Muscle of back (tissue), 13 donors: ENCODE measurements at places on chromosomes 6 and 20.

DNA sequence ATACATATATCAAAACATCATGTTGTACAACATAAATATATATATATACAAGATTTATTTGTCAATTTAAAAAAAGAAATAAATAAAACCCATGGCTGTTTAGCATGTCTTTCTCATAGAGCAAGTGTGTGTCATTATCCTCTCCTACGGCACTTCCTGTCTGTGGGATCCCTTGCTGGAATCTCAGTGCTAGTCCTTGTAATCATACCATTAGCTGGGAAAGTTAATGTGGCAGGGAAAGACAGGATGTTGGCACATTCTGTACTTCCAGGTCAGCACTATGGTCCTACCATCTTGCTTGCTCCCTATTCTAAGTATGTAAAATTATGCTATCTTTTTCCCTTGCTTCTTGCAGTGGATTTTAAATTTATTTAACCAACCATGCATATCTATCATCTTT lies 9.5 kb upstream of the SLC17A3 start:
- no peak for DNase-seq

DNA sequence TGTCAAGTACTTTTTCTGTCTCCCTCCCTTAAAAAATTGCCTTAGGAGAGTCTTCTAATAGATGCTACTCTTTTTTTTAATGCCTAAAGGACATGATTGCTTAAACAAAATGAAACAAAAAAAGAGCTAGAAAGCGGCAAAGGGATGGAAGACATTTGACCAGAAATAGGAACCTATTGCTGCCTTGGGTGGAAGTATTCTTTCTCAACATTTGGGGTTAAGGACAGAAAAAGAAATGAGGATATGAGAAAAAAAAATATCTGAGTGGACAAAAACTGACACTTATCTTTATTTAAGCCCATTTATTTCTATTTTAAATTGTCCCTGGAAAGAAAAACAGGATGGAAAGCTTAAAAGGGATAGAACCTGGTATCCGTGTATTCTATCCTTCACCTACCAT lies 664.9 kb upstream of the CITED2 start:
- no peak for DNase-seq

- DNase-seq, result no peak
Measured at GRCh38 chr6:56242346-56242745, 5.0 kb downstream of the COL21A1 start.

GRCh38 chr6:50791900-50792508 lies 26.7 kb upstream of the TFAP2B start:
- DNase-seq, result peak; percentile 29

GRCh38 chr6:10585209-10585845 lies 64.2 kb downstream of the GCNT2 start:
- no peak for DNase-seq

DNA sequence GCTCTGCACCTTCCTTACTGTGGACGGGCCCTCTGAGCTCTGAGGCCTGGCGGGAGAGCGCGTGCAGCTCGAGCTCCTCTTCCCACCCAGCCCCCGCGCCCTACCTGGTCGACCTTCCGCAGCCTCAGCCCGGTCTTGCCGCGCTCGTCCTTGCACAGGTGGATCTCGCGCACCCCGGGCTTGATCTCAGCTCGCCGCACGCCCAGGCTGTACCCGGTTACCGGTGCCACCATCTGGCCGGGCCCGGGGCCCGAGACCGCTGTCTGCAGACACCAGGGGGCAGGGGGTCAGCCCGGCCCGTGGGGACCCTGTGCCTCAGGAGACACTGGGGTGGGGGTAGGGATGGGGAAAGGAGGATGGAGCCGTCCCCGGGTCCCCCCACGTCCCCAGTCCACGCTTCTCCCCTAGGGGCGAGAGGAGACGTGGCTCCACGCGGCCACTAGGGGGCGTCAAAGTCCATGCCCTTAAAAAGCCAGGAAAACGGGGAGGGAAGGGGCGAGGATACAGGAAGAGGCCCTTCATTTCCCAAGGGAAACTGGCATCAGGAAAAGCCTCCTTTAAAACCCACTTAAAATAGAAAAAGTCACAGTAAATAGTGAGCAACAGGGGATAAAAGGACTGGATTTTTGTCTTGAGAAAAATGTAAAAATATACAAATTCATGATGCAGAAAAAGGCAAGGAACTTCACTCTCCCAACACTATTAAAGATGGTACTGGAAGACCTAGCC lies 15.5 kb downstream of the SDCBP2 start:
- DNase-seq, result peak; percentile 63

DNA sequence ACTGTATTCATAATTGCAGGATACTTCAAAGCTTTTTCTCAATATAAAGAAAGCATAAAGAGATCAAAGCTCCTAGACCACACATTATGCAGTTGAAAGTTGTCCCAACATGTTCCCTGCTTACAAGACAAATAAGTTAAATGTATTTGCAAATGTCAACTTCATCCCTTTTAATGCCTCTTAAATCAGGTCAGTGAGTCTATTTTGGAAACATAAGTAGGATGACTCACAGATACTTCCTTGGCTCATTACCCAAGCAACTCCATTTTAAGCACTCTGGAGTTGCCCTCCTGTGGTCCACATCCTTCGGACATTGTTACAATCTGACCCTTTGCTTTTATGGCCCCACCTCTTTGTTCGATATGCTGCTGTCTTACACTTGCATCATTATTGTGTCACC lies 162.0 kb downstream of the FAXC start:
- DNase-seq, result no peak

GRCh38 chr6:147406783-147407182 lies 101.7 kb upstream of the SAMD5 start:
- no peak for DNase-seq

- DNase-seq, result no peak
Measured at GRCh38 chr6:5766260-5766659, 240.5 kb downstream of the NRN1 start.

GRCh38 chr6:57307850-57308249 lies 9.6 kb upstream of the PRIM2 start:
- DNase-seq, result no peak

GRCh38 chr20:61437280-61438206 lies 185.5 kb downstream of the CDH4 start:
- peak; percentile 82 for DNase-seq

DNA sequence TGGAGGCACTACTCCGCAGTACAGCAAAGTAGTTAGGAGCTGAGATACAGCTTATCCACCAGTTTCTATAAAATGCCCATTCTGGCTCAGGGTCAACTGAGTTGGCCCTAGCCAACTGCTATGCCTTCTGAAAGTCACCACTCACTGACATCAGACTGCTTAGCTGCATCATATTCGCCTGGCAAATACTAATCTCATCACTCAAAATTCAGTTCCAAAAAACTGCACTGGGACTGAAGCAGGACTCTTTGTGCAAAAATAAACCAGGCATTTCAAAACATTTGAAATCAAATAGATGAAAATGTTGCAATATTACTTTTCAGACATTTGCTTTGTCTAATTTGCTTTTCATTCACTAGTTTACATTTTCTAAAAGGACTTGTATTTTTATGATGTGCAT lies 230.0 kb downstream of the ALDH8A1 start:
- no peak for DNase-seq

DNA sequence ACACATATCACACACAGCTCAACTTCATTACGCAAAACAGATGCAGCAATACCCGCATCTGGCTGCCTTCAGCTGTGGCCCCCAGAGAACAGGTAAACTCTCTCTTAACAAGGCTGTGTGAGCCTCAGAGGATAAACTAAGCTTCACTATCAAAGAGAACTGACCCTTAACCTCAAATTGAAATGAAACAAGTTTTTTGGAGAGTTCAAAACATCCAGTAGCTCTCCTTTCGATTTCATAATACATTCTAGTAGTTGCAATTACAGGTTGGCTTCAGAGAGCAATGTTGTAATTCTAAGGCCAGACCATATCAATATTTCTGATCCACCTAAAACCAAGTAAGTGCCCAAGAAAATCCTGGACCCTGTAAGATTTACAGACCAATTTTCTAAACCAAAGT lies 113.5 kb downstream of the FAXC start:
- DNase-seq, result no peak

GRCh38 chr20:57612916-57613315 lies 7.3 kb downstream of the ZBP1 start:
- no peak for DNase-seq

GRCh38 chr20:49199729-49200293 lies 11.7 kb upstream of the STAU1 start:
- no peak for DNase-seq

GRCh38 chr6:24777227-24777626 lies 2.5 kb downstream of the GMNN start:
- no peak for DNase-seq

DNA sequence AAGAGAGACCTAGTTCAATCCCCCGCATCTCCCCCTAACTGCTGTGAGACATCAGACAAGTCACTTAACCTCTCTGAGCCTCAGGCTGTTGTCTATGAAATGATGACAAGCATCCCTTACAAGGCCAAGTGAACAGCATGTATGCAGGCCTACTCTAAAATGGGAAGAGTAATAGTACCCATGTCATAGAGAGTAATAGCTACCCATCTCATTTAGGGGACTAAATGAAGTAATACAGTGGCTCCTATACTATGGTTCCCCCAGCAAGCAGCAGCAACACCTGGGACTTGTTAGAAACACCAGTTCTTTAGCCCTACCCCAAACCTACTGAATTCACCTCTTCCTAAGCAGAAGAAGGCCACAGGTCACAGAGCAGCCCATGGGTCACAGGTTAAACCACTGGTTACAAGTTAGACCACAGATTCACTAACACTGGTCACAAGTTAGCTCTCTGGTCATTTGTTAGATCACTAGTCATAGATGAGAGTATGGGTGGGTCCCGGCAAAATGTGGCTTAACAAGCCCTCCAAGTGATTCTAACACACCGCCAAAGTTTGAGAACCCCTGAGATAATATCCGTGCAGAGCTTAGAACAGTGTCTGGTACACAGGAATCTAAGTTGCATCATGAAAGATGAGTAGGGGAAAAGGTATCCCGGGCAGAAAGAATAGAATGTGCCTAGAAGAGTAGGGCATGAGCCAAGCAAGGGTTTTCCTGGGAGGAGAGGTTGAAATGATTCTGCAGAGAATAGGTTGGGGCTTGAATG lies 1.4 kb downstream of the DEFB124 start:
- no peak for DNase-seq

DNA sequence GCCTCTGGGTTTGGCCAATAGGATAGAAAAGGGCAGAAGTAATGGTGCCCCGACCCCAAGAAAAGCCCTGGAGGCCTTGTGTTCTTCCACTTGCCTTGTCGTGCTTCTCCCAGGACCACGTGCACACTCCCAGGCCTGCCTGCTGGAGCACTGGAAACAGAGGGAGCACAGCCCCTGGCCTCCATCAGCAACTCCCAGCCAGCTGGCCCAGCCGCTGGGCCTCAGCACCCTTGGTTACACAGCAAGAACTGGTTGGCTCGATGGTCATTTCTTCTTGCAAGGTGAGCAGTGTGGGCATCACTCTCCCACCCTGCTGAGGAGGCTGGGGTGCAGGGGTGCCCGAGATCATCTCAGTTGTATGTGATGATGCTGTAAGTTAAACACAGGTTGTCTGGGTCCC lies 69.2 kb upstream of the CST7 start:
- no peak for DNase-seq

- no peak for DNase-seq
Measured at GRCh38 chr20:61925555-61926252, 140.0 kb downstream of the TAF4 start.

- no peak for DNase-seq
Measured at GRCh38 chr20:45363611-45364492, 896 bp downstream of the SYS1 start.

DNA sequence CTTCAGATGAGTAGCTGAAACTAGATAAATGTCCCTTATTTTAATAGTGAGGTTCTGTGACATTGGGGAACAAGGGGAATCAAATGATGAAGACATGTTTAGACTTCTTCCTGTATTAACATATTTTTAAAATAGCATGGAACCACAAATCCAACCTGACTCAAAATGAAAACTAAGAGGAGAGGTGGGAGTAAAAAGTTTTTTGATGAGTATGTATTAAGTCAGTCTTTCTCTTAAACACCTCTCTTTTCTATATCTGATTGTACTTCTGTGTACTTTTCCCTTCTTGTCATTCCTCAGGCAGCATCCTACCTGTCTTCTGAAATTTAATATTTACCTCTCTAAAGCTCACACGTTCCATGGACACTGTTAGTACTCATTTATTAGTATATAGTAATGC lies 8.7 kb upstream of the SDHAF4 start:
- DNase-seq, result no peak

DNA sequence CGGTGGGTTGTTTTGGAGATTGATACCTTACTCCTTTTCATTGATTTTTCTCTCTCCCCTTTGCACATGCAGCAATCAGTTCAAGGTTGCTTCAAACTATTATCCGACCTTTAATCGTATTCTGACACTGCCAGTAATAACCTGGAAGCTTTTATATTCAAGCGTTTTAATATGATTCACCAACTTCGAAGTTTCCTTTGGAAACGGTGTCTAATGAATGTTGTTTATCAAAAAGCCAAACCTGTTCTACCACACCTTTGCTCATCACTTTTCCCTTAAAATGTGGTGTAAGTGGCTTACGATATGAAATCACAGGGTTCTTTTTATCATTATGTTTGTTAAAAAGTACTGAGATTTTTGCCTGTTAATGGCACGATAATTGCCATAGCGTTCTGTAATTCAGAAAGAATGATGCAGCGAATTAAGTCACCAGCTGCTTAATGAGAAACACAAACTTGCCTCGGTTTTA lies 660 bp downstream of the STXBP5 start:
- DNase-seq, result no peak

- no peak for DNase-seq
Measured at GRCh38 chr6:35094183-35094582, 47.0 kb downstream of the TCP11 start.

GRCh38 chr6:22357724-22358189 lies 60.9 kb upstream of the PRL start:
- no peak for DNase-seq

- DNase-seq, result no peak
Measured at GRCh38 chr20:22460803-22461202, 123.6 kb downstream of the FOXA2 start.

GRCh38 chr20:47122560-47122959 lies 227.9 kb downstream of the EYA2 start:
- DNase-seq, result no peak

DNA sequence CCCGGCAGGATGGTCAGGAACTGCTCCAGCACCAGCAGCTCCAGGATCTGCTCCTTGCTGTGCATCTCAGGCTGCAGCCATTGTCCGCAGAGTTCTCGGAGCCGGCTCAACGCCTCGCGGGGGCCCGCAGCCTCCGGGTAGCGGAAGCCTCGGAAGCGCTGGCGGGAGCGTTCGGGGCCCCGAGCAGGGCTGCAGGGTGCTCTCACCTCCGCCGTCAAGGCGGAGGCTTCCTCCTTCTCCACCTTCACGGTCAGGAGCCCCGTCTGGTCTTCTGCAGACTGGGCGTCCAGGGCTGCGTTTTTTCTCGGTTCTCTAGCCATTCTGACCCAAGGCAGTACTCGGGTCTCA lies 434 bp downstream of the ZKSCAN4 start:
- no peak for DNase-seq

DNA sequence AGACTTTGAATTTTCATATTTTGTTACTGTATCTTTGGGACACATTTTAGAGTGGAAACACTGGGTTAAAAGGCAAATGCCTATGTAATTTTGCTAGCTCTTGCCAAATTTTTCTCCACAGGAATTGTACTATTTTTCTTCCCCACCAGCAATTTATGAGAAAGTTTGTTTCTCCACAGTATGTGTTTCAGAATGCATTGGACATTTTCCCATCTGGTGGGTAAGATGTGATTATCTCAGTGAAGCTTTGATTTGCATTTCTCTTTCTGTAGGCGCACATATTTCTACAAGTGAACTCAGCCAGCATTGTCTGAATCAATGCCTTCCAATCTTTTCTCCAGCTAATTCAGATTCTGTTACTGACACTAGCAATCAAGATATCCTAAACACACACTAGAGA lies 157.8 kb downstream of the RCAN2 start:
- DNase-seq, result no peak

GRCh38 chr20:8718279-8718678 lies 350.6 kb upstream of the PLCB4 start:
- peak; percentile 88 for DNase-seq
